ENCODE measurements at places on chromosomes 2 and 18. TPM values are rescaled to one million over a fixed set of nuclear protein-coding genes. Genes with fewer than 3 reads are reported as not detected.

The KCNG2 gene
- total RNA-seq: 6.4 TPM

The ZNF521 gene
- 23.6 TPM for total RNA-seq

The DNER gene
- total RNA-seq: 0.26 TPM

The CNNM3 gene
- total RNA-seq: 13.1 TPM

The CACNB4 gene
- total RNA-seq: 2.1 TPM

The RIT2 gene
- total RNA-seq: not detected

The GAL3ST2 gene
- not detected for total RNA-seq

The LHCGR gene
- total RNA-seq: not detected

The RESP18 gene
- total RNA-seq: not detected

The EML6 gene
- total RNA-seq: 1.3 TPM

The LDLRAD4 gene
- not detected for total RNA-seq

The DSG4 gene
- not detected for total RNA-seq

The ANKRD30B gene
- under 0.01 TPM for total RNA-seq

The GKN2 gene
- not detected for total RNA-seq

The ANTXR1 gene
- 45.5 TPM for total RNA-seq

The DSG1 gene
- not detected for total RNA-seq

The NR4A2 gene
- 0.17 TPM for total RNA-seq

The MPP4 gene
- total RNA-seq: 0.26 TPM

The NT5C1B gene
- total RNA-seq: not detected

The ABCG8 gene
- not detected for total RNA-seq

The FABP1 gene
- total RNA-seq: not detected

The ARL4C gene
- total RNA-seq: 50.6 TPM

The REEP1 gene
- not detected for total RNA-seq

The IL36B gene
- total RNA-seq: not detected

The IL37 gene
- total RNA-seq: not detected

The CHST10 gene
- 7.4 TPM for total RNA-seq

The PSMA8 gene
- not detected for total RNA-seq

The SP110 gene
- total RNA-seq: 7.2 TPM

The IL18R1 gene
- 5.4 TPM for total RNA-seq

The MYCN gene
- not detected for total RNA-seq

The GALNT13 gene
- 0.17 TPM for total RNA-seq
